ENCODE measurements at places on chromosomes 1 and 21. TPM values are rescaled to one million over a fixed set of nuclear protein-coding genes. Genes with fewer than 3 reads are reported as not detected.

DNA sequence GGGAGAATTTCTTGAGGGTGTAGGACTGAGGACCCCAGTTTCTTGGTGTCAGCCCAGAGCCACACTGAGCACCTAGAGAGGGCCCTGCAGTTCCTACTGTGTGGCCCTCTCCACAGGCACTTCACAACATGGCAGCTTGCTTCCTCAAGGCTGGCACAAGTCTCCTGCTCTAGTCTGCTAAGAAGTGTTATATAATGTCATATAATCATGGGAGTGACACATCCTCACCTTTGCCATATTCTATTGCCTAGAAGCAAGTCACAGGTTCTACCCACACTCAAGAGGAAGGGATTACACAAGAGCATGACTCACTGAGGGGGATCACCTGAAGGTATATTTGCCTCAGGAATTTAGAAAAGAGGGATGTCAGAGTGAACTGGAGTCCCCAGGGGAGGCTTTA, 5.5 kb upstream of the SNX27 start:
- no peak for DNase-seq
- H3K36me3 ChIP-seq = peaks cover 4% of the 10 kb centered on the region
- H3K4me3 ChIP-seq = no peak overlapping the region
- peaks cover 21% of the 10 kb centered on the region for H3K27me3 ChIP-seq
- H3K4me1 ChIP-seq = peaks cover 4% of the 10 kb centered on the region

DNA sequence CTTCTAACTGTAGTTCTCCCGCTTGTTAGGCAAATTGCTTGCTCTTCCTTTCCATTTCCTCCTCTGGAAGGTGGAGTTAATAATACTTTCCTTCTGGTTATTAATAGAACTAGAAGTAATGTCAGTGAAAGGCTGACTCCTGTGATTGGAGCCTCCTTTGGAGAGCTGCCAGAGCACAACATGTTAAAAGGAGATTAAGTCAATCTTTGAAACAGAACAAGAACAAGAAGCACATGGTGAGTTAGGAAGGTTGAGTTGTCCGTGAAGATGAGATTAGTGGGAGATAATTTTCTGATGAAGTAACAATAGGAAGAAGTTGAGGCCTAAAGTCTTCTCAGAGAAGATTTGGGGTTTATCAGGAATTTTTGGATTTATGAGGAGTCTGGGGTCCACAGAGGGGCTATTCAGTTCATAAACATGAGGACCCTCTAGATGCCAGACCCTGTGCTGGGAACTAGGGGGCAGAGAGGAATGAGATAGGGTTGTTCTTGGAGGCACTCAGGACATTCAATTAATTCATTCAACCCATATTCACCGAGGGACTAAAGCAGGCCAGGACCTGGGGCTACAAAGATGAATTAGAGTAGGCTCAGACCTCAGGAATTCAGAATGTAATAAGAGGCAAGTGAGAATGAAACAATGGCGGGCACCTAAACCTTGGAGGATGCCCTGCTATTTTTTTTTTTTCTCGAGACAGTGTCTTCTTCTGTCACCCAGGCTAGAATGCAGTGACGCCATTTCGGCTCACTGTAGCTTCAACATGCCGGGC, 40.7 kb upstream of the DHCR24 start:
- no peak overlapping the region for H3K4me3 ChIP-seq
- no peak for DNase-seq
- H3K27ac ChIP-seq = no peak overlapping the region
- H3K27me3 ChIP-seq = peaks cover 34% of the 10 kb centered on the region
- H3K4me1 ChIP-seq = no peaks in the 10 kb centered on the region

Gene SORT1
- total RNA-seq = 0.57 TPM

- H3K36me3 ChIP-seq = peaks cover 3% of the 10 kb centered on the region
- H3K27me3 ChIP-seq = no peaks in the 10 kb centered on the region
- peak; percentile 65 for DNase-seq
- H3K4me1 ChIP-seq = peaks cover 15% of the 10 kb centered on the region
- H3K4me3 ChIP-seq = no peak overlapping the region
- no peak overlapping the region for H3K27ac ChIP-seq
Measured at GRCh38 chr1:156725683-156726280, 2.5 kb upstream of the METTL25B start.

- H3K4me3 ChIP-seq = no peak overlapping the region
- no peaks in the 10 kb centered on the region for H3K27me3 ChIP-seq
- no peaks in the 10 kb centered on the region for H3K36me3 ChIP-seq
- no peak for DNase-seq
- H3K27ac ChIP-seq = no peak overlapping the region
- peaks cover 6% of the 10 kb centered on the region for H3K4me1 ChIP-seq
Measured at GRCh38 chr1:235913311-235913710, 46.6 kb upstream of the LYST start.

Measured in T-helper 17 cell (primary cell).